Smooth muscle cell of the coronary artery (primary cell): ENCODE measurements at places on chromosomes 16 and 17. TPM values are rescaled to one million over a fixed set of nuclear protein-coding genes. Genes with fewer than 3 reads are reported as not detected.

Gene AATF
- 25.0 and 35.8 TPM in 2 replicates for total RNA-seq

Gene FAM83G
- 1.6 and 14.3 TPM in 2 replicates for total RNA-seq

Gene CBX2
- total RNA-seq = 0.23 and 1.1 TPM in 2 replicates

Gene AANAT
- not detected in 2 replicates for total RNA-seq

Gene KRT33A
- not detected in 2 replicates for total RNA-seq

Gene CKLF
- 49.5 and 58.2 TPM in 2 replicates for total RNA-seq

Gene SCIMP
- not detected in 2 replicates for total RNA-seq

Gene HCRT
- not detected in 2 replicates for total RNA-seq

Gene PSME3IP1
- total RNA-seq = 32.4 and 65.8 TPM in 2 replicates

Gene MYLK3
- 0.15 and 0.23 TPM in 2 replicates for total RNA-seq

Gene KCNH4
- 0.12 TPM in 1 of 2 replicates, not detected in the other for total RNA-seq

Gene CTRB2
- not detected in 2 replicates for total RNA-seq

Gene SLC47A2
- total RNA-seq = 0.23 TPM in 1 of 2 replicates, not detected in the other

Gene NKD1
- total RNA-seq = under 0.01 and 0.12 TPM in 2 replicates

Gene COTL1
- 38.1 and 52.8 TPM in 2 replicates for total RNA-seq

Gene CTRL
- total RNA-seq = 0.38 TPM in 1 of 2 replicates, not detected in the other

Gene RMI2
- 0.94 and 2.6 TPM in 2 replicates for total RNA-seq

Gene KRTAP9-8
- not detected in 2 replicates for total RNA-seq

Gene KRT28
- total RNA-seq = not detected in 2 replicates

Gene CACNG1
- not detected in 2 replicates for total RNA-seq

Gene ADCY7
- 46.2 and 113 TPM in 2 replicates for total RNA-seq

Gene RAB26
- 1.3 and 1.5 TPM in 2 replicates for total RNA-seq

Gene SAMD14
- 0.35 and 2.2 TPM in 2 replicates for total RNA-seq

Gene GLTPD2
- total RNA-seq = not detected in 2 replicates

Gene PIPOX
- total RNA-seq = 1.4 and 1.9 TPM in 2 replicates

Gene KRTAP4-6
- not detected in 2 replicates for total RNA-seq

Gene AP2B1
- 38.6 and 57.1 TPM in 2 replicates for total RNA-seq

Gene MYH13
- not detected in 2 replicates for total RNA-seq

Gene ASB16
- not detected in 2 replicates for total RNA-seq

Gene ZNF205
- 9.8 and 14.8 TPM in 2 replicates for total RNA-seq

Gene CDC6
- 1.5 and 5.6 TPM in 2 replicates for total RNA-seq

Gene ATP2A1
- total RNA-seq = 0.08 and 0.23 TPM in 2 replicates

Gene NPIPA2
- 0.70 TPM in 1 of 2 replicates, not detected in the other for total RNA-seq

Gene RANGRF
- total RNA-seq = 4.1 and 11.0 TPM in 2 replicates

Gene FOXL1
- total RNA-seq = 1.1 and 20.4 TPM in 2 replicates

Gene CRHR1
- total RNA-seq = not detected in 2 replicates

Gene SOST
- 115 TPM in 1 of 2 replicates, not detected in the other for total RNA-seq

Gene CTU2
- total RNA-seq = 12.4 and 23.7 TPM in 2 replicates
